ENCODE measurements at places on chromosomes 5 and 9.

DNA sequence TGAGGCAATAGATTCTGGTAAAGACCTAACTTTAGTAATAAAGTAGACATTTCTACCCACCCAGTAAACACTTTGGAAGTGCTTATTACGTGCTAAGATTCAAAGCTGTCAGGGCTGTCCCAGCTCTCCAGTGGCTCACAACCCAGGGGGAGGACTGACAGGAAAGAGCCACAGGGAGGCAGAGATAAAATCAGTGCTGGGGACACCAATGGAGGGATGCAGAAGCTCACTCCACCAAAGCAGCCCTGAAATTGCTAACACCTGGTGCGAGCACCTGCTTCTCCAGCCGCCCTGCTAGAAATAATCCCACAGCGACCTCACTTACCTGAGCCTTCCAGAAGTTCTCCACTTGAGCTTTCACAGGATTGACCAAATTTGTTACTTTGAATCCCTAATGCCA is 501.0 kb downstream of the BNC2 start:
- no peak for DNase-seq

DNA sequence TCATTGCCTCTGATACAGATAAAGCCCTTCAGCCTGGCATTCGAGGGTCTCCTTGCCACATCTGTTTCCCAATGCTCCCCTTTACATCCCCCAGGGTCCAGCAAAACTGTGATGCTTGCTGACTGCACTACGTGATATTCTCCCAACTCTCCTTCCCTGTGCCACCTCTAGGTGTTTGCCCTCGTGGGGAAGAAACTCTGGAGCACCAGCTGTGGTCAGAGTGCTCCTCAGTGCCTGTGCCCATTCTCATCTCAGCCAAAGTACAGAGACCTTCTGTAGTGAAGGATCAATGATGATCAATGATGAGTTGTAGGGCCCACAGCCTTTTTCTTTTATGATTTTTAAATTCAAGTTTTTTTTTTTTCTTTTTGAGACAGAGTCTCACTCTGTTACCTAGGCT is 40.3 kb upstream of the MELK start:
- no peak for DNase-seq

- no peak for DNase-seq
Observed at GRCh38 chr5:96318569-96319110, 114.4 kb downstream of the PCSK1 start.

DNA sequence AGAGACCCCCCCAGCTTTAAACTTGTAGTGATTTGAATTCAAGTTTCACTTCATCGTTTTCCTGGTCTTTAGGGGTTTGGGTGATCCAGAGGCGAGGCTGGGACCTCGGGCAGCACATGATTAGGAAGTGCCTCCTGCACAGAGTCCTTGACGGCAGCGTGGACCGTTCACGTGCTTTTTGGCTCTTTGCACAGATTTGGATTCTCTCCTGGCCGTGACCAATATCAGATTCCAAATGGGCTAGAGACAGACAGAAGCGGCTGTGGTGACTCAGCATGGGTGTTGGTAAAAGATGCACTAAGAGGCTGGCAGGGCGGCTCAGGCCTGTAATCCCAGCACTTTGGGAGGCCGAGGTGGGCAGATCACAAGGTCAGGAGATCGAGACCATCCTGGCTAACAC is 117.2 kb upstream of the CACNA1B start:
- no peak for DNase-seq

- DNase-seq: no peak
Observed at GRCh38 chr5:134079748-134080581, 34.5 kb upstream of the TCF7 start.
